ENCODE measurements at places on chromosomes 6 and 20.

DNA sequence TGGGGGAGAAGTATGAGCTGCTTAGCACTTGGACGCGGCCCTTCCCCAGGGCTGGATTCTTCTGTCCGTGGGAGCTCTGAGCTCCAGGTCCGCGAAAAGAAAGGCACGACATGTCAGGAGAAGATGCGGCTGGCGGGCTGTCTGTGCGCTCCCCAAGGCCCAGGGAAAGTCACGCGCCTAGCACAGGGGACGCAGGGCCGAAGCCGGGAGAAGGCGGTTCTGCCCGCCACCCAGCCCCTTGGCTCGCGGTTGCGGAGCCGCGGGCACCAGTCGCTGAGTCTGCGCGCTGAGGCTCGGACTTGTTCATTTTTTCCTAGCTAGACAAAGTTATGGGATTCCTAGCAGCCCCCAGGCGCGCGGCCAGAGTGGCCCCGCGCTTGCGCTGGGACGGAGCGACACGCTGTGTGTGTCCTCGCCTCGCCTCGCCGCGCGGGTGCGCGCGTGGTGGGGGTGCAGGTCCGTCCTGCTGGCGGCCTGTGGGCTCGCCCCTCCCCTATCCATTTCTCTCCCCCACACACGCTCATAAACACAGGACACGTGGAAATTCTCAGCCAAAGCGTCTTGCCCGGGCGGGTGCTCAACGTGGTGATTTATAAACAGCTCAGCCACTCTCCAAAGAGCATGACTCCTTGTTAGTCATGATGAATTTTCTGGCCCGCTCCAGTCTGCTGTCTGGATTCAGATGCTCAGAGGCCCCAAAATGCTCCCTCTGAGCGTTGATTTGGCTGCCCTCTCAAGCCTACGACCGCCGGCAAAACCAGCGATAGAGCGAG lies 1.9 kb upstream of the POU3F2 start:
- peak; percentile 75 for DNase-seq

DNA sequence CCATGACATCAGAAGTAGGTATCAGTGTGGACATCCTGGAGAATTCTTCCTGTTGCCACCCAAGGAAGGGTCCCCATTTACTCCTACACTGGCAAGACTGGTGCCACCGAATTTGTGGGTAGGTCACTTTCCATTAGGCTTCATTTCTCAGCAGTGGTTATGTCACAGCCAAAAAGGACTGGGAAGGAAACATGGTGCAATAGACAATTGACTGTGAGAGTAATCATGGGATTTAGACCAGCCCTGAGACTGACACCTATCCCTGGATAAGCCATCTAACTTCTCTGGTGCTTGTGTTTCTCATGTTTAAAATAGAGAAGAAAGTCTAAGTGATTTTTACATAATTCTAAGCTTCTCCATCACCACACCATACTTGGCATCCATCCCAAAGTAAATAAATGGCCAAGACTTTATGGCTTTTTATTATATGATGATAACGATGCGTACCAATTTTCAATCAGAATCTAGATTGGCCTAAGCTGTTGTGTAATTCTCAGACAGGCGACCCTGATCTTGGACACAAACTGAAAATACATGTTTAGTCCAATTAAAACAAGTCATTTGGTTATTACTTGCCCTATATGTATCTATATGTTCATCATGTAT lies 10.2 kb downstream of the SMPDL3A start:
- no peak for DNase-seq

DNA sequence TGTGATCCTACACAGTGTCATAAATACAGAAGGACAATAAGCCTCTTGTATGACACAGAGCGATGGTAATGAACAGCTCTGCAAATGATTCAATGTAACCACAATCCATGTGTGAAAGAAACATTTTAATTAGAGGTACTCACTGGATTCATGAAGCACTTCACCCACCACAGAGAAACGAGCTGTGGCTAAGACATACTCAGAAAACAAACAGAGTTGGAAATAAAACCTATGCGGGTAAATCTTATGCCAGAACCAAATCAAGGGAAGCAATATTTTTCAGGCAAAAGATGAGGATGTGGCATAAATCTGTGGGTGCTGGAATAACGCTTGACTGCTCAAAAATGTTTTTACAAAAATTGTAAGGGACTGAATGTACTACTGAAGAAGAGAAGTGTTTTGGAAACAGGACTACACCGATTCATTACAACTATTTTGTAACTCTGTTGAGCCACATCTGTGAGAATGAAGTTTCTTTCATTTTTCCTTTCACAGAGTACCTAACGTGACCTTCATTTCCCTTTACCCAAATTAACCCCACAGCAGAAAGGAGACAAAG lies 112.1 kb downstream of the WDR27 start:
- peak; percentile 84 for DNase-seq

GRCh38 chr6:135586844-135587243 lies 89.3 kb upstream of the AHI1 start:
- peak; percentile 6 for DNase-seq

GRCh38 chr6:71737953-71738352 lies 148.4 kb upstream of the RIMS1 start:
- no peak for DNase-seq

- DNase-seq: no peak
Observed at GRCh38 chr6:167113935-167114910, 8.7 kb upstream of the CCR6 start.

GRCh38 chr6:148557796-148558321 lies 189.0 kb upstream of the UST start:
- DNase-seq: peak; percentile 43

DNA sequence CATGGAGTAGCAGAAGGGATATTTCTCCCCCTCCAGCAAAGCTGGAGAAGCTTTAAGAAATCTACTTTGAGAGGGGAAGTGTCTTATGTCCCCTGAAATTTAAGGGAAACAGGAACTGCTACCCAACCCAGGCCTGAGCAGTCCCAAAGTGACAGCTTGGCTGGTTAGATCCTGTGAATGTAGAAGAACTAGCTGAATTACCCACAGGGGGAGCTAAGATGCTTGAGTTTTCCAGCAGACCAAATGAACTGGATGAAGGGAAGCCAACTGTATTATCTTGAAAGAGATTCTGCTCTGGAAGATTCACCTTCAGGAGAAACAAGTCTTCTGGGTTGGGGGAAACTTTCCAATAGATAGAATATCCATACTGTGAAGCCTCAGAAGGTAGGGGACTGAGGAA lies 303.3 kb upstream of the MMS22L start:
- DNase-seq: peak; percentile 52

DNA sequence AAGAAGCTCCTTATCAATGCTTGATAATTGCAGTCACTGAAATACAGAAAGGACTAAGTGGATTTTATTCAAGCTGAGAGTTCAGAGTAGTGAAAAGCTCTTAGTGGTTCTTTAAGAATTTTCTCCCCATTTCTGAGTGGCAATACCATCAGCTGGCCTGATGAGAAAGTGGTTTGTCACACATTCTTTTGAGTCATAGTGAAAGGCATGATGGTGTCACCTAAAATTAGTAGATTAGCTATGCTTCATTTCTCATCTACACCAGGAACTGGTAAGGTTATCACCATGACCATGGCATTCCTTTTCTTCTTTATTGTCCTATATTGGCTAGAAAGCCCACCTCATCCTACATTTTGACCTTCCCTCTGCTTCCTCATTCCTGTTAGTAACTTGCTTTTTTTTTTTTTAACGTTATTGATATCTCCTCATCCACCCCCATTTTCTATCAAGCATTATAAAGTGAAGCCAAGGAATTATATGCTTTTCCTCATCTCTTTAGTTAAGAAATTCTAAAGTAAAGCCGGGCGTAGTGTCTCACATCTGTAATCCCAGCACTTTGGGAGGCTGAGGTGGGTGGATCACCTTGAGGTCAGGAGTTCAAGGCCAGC lies 67.4 kb upstream of the LOC128125822 start:
- DNase-seq: no peak

DNA sequence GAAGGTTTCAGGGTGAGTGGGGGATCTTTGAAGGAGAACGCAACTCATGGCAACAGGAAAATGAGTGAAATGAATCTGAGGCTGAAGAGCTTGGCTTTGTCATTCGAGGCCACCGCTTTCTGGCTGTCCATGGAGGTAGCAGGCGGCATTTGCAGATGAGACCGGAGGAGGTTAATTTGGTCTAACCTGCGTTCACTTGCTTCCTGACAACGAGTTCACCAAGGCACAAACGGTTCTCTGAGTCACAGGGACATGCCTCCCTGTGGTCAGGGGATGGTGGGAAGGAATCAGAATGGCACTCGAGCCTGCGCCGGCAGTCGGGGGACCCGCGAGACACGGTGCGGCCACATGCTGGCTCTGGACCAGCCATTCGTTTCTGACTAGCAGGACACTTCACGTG lies 75.0 kb downstream of the IRF4 start:
- no peak for DNase-seq

- no peak for DNase-seq
Observed at GRCh38 chr6:117501722-117502121, 19.2 kb downstream of the DCBLD1 start.
